Smooth muscle cell of trachea (primary cell): ENCODE measurements at places on chromosomes 7 and 10. TPM values are rescaled to one million over a fixed set of nuclear protein-coding genes. Genes with fewer than 3 reads are reported as not detected.

The CYP3A7 gene
- 0.33 TPM in 1 of 2 replicates, not detected in the other for total RNA-seq

The CFTR gene
- not detected in 2 replicates for total RNA-seq

The WNT8B gene
- not detected in 2 replicates for total RNA-seq

The MYL10 gene
- not detected in 2 replicates for total RNA-seq

The GIMAP1 gene
- total RNA-seq = not detected in 2 replicates

The IFIT1B gene
- not detected in 2 replicates for total RNA-seq

The ZNF365 gene
- 2.9 and 3.8 TPM in 2 replicates for total RNA-seq

The CCDC146 gene
- 2.2 and 3.6 TPM in 2 replicates for total RNA-seq

The SIRT1 gene
- total RNA-seq = 12.6 and 15.0 TPM in 2 replicates

The TMEM270 gene
- total RNA-seq = 0.17 TPM in 1 of 2 replicates, not detected in the other

The PDK4 gene
- total RNA-seq = 0.29 and 0.66 TPM in 2 replicates

The PDE1C gene
- 0.29 and 0.50 TPM in 2 replicates for total RNA-seq

The GPR141 gene
- not detected in 2 replicates for total RNA-seq

The SMKR1 gene
- 0.66 TPM in 1 of 2 replicates, not detected in the other for total RNA-seq
